Liver (tissue), 10 donors: ENCODE measurements at places on chromosomes 3 and 15. TPM values are rescaled to one million over a fixed set of nuclear protein-coding genes. Genes with fewer than 3 reads are reported as not detected.

- peak within 1 kb of the TSS; percentile 80 for H3K27ac ChIP-seq
- DNase-seq = peak; percentile 74
- H3K27me3 ChIP-seq = peaks cover 3% of the 10 kb centered on the region
- peak within 1 kb of the TSS; percentile 74 for H3K4me3 ChIP-seq
- no peaks in the 10 kb centered on the region for H3K4me1 ChIP-seq
Observed at GRCh38 chr15:52790169-52790708, at the start of gene ONECUT1. Gene ONECUT1 (minus strand): TSS chr15:52790336. CDS start chr15:52789884, 452 bp downstream.

DNA sequence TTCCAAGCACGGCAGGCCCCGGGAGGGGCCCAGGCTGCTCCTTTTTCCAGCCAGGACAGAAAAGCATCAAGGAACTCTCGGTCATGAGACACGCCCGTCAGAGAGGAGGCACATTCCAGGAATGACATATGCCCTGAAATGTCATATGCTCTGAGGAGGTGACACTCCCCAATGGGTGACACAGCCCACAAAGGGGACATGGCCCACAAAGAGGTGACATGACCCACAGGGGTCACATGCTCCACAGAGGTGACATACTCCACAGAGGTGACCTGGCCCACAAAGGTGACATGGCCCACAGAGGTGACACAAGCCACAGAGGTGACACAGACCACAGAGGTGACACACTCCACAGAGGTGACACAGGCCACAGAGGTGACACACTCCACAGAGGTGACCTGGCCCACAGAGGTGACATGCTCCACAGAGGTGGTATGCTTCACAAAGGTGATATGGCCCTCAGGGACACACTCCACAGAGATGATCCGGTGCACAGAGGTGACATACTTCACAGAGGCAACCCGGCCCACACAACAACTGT lies 79.2 kb downstream of the ABHD5 start:
- DNase-seq = peak; percentile 56
- H3K27ac ChIP-seq = peak overlapping the region; percentile 6
- H3K4me1 ChIP-seq = peaks cover 2% of the 10 kb centered on the region
- no peaks in the 10 kb centered on the region for H3K36me3 ChIP-seq

- no peaks in the 10 kb centered on the region for H3K4me1 ChIP-seq
- no peak overlapping the region for H3K27ac ChIP-seq
- no peaks in the 10 kb centered on the region for H3K27me3 ChIP-seq
- no peaks in the 10 kb centered on the region for H3K36me3 ChIP-seq
Observed at GRCh38 chr15:75702436-75702835, 10.2 kb downstream of the CSPG4 start.

- H3K4me3 ChIP-seq = no peak overlapping the region
- H3K27ac ChIP-seq = no peak overlapping the region
- no peaks in the 10 kb centered on the region for H3K4me1 ChIP-seq
- H3K36me3 ChIP-seq = no peaks in the 10 kb centered on the region
- H3K27me3 ChIP-seq = no peaks in the 10 kb centered on the region
Observed at GRCh38 chr3:147483578-147483977, 74.4 kb downstream of the ZIC1 start.

GRCh38 chr3:130480736-130481135 lies 36.2 kb upstream of the COL6A6 start:
- H3K4me1 ChIP-seq = no peaks in the 10 kb centered on the region
- no peaks in the 10 kb centered on the region for H3K27me3 ChIP-seq
- H3K4me3 ChIP-seq = no peak overlapping the region
- no peak overlapping the region for H3K27ac ChIP-seq

GRCh38 chr15:79194386-79194785 lies 88.1 kb upstream of the ANKRD34C start:
- H3K4me1 ChIP-seq = no peaks in the 10 kb centered on the region
- DNase-seq = no peak
- H3K27me3 ChIP-seq = no peaks in the 10 kb centered on the region
- H3K27ac ChIP-seq = no peak overlapping the region
- H3K4me3 ChIP-seq = no peak overlapping the region

DNA sequence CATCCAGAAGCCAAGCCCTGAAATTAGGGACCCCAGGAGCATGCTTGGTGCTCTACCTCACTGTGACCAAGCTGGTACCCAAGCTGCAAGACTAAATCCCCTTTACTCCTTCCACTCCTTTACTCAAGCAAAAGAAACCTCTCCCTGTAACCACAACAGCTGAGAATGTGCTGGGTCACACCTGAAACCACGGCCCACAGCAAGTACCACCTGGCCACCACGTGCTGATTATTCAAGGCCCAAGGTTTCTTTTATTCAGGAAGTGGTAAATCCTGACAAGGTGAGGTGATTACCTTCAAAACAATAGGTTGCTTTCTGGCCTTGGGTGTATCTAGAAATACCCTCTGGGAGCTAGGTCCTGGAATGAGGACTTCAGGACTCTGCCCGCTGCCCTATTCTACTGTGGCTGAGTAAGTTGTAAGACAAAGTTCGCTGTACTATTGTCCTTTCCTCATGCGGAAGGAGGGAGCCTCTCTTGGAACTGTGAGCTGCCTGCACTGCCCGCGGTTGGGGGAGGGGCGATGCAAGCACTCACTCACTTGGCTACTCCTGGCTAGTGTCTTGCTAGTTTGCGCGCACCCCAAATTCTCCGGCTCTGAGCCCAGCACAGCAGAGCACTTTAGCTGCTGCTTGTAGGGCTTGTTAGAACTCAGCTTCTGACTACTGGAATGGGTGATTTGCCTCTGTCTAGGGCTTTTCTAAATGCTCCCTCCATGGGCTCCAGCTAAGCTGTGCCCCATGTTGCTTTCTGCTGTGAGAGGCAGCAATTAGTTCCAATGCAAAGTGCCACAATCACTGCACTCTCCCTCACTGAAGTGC lies 487.1 kb upstream of the CNTN3 start:
- H3K27me3 ChIP-seq = no peaks in the 10 kb centered on the region
- DNase-seq = no peak
- H3K27ac ChIP-seq = no peak overlapping the region
- no peaks in the 10 kb centered on the region for H3K4me1 ChIP-seq

GRCh38 chr3:179402963-179403362 lies 48.3 kb downstream of the GNB4 start:
- H3K27me3 ChIP-seq = no peaks in the 10 kb centered on the region
- DNase-seq = no peak
- peaks cover 3% of the 10 kb centered on the region for H3K36me3 ChIP-seq
- no peak overlapping the region for H3K27ac ChIP-seq
- H3K4me3 ChIP-seq = no peak overlapping the region

GRCh38 chr3:197343656-197344408 lies 45.4 kb upstream of the DLG1 start:
- DNase-seq = no peak
- no peak overlapping the region for H3K4me3 ChIP-seq
- no peaks in the 10 kb centered on the region for H3K27me3 ChIP-seq
- no peaks in the 10 kb centered on the region for H3K4me1 ChIP-seq
- H3K27ac ChIP-seq = no peak overlapping the region

DNA sequence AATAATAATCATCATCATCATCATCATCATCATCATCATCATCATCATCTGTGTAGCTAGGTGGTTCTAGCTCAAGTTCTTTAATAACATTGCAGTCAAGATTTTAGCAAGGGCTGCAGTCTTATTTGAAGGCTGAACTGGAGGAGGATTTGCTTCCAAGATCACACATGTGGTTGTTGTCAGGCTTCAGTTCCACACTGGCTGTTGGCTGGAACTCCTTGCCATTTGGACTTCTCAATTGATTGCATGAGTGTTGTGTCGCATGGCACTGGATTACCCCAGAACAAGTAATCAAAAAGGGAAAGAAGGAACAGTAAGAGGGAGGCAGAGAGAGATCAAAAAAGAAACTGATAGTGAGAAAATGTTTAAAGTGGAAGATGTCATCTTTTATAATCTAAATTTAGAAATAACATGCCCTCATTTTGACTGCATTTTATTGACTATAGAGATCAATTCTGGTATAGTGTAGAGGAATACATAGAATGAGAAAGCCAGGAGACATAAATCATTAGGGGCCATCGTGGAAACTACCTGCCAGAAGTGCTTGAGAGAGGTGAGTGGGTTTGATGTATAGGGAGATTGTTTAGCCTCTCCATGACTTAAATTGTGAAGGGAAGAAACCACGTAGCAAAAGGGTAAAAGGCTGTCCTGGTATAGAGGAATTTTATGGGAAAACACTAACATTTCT lies 346.6 kb upstream of the RBMS3 start:
- no peak for DNase-seq
- no peaks in the 10 kb centered on the region for H3K4me1 ChIP-seq
- no peak overlapping the region for H3K4me3 ChIP-seq
- H3K27ac ChIP-seq = no peak overlapping the region
- no peaks in the 10 kb centered on the region for H3K36me3 ChIP-seq

- H3K36me3 ChIP-seq = no peaks in the 10 kb centered on the region
- DNase-seq = no peak
Observed at GRCh38 chr3:56919137-56919796, 117.5 kb upstream of the ARHGEF3 start.

- DNase-seq = no peak
- no peak overlapping the region for H3K27ac ChIP-seq
- H3K36me3 ChIP-seq = no peaks in the 10 kb centered on the region
- H3K4me3 ChIP-seq = no peak overlapping the region
- no peaks in the 10 kb centered on the region for H3K27me3 ChIP-seq
Observed at GRCh38 chr3:42988097-42988496, 9.0 kb downstream of the GASK1A start.

DNA sequence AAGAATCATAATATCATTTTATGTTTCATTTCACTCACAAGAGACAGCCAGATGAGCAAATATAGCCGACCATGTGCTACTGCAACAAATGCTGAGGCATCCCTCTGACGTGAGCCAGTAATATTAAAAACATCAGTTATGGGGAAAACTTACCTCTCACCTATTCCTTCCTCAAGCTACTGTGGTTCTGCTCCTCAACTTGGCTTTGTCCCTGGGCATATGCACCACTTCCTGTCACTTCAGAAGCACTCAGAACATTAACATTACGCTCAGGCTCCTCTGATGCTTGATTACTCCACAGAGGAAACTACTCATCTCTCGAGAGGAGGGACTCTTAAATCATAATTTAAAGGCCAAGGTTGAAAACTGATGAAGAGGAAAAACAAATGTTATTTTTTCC lies 457.0 kb upstream of the ALCAM start:
- H3K27me3 ChIP-seq = no peaks in the 10 kb centered on the region
- H3K27ac ChIP-seq = no peak overlapping the region
- H3K4me3 ChIP-seq = no peak overlapping the region

GRCh38 chr15:38035701-38036100 lies 101.3 kb downstream of the TMCO5A start:
- no peak overlapping the region for H3K27ac ChIP-seq
- H3K4me3 ChIP-seq = no peak overlapping the region
- DNase-seq = no peak
- no peaks in the 10 kb centered on the region for H3K36me3 ChIP-seq
- H3K27me3 ChIP-seq = no peaks in the 10 kb centered on the region

GRCh38 chr15:67149773-67150022 lies 84.3 kb downstream of the SMAD3 start:
- H3K27me3 ChIP-seq = no peaks in the 10 kb centered on the region
- peaks cover 17% of the 10 kb centered on the region for H3K4me1 ChIP-seq
- no peaks in the 10 kb centered on the region for H3K36me3 ChIP-seq
- H3K27ac ChIP-seq = peak overlapping the region; percentile 84

GRCh38 chr15:33375236-33375635 lies 64.5 kb downstream of the RYR3 start:
- no peak overlapping the region for H3K27ac ChIP-seq
- no peaks in the 10 kb centered on the region for H3K27me3 ChIP-seq
- no peaks in the 10 kb centered on the region for H3K4me1 ChIP-seq

DNA sequence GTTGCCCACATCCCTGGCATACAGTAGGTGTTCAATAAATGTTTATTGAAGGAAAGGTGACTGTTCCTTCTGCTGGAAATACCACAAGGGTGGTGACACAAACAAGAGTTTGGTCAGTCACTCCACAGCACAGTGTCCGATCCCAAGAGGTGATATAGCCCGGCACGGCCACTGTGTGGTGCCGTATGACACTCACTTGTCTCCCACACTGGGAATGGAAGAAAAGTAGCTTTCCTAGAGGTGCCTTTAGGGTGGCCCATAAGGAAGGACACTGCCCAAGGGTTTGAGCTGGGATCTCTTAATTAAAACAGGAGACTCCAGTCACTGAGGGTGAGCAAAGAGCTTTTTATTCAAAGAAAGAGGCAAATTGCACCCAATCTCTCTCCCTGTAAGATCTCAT lies 40.5 kb downstream of the TGM4 start:
- H3K4me1 ChIP-seq = no peaks in the 10 kb centered on the region
- no peaks in the 10 kb centered on the region for H3K27me3 ChIP-seq
- H3K4me3 ChIP-seq = no peak overlapping the region
- no peak for DNase-seq
- no peak overlapping the region for H3K27ac ChIP-seq
- H3K36me3 ChIP-seq = no peaks in the 10 kb centered on the region

- H3K27ac ChIP-seq = no peak overlapping the region
- no peak overlapping the region for H3K4me3 ChIP-seq
- no peaks in the 10 kb centered on the region for H3K27me3 ChIP-seq
- DNase-seq = no peak
- H3K4me1 ChIP-seq = peaks cover 1% of the 10 kb centered on the region
Observed at GRCh38 chr15:63544258-63545026, 40.0 kb downstream of the USP3 start.

DNA sequence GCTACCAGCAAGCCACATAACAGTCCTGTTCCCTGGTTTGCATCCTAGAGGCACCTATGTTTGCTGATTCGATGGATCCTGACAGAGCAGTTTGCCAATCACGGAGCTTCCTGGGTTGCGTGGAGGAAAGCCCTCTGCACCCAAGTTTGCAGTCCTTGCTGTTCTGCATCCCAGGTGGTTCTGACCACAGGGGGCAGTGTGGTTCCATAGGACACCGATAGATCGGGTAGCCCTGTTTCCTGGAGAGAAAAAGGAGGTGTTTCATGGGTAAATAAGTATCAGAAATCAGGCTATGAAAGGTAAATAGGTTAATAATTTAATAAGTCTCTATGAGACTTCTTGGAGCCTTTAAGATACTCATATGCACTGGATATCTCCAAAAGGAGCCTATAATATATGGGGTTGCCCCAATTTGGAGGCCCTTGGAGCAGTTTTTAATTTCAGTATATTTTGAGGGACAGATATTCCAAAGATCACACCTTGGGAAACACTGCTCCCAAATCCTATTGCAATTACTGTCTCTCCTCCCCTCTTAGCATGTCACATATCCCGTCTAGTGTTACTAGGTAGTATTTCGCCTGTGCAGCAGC lies 194.6 kb upstream of the TPM1 start:
- H3K36me3 ChIP-seq = no peaks in the 10 kb centered on the region
- no peak overlapping the region for H3K4me3 ChIP-seq
- peak overlapping the region; percentile 28 for H3K27ac ChIP-seq

DNA sequence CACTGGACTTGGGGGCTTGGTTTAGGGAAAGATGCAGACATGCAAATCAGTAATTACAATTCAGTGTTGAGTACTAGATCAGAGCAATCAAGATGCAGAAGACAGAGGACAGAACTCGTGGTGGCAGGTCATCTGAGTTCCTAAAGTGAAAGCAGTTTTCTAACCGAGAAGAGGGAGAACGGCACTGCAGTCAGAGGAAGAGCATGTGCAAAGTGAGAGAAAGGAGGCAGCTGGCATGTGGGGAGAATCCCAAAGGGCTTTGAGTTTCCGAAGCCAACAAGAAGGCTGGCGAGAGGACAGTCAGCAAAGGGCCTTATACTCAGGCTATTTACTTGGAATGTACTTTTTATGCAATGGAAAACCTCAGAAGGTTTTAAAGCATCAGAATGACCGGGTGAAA lies 87.0 kb downstream of the ANP32A start:
- no peak overlapping the region for H3K27ac ChIP-seq
- no peaks in the 10 kb centered on the region for H3K27me3 ChIP-seq
- no peaks in the 10 kb centered on the region for H3K4me1 ChIP-seq
- no peak for DNase-seq
- no peaks in the 10 kb centered on the region for H3K36me3 ChIP-seq

Gene TGM5
- total RNA-seq = not detected

Gene ONECUT1
- total RNA-seq = 14.1 TPM

Gene CD276
- 19.7 TPM for total RNA-seq

Gene KBTBD8
- total RNA-seq = 1.8 TPM

Gene ZNF148
- total RNA-seq = 14.6 TPM

Gene RETNLB
- not detected for total RNA-seq

Gene SCG5
- 7.5 TPM for total RNA-seq

Gene FYCO1
- total RNA-seq = 17.1 TPM

Gene GPR160
- total RNA-seq = 1.8 TPM

Gene TEX55
- total RNA-seq = not detected
